ENCODE measurements at places on chromosomes 5 and 9. TPM values are rescaled to one million over a fixed set of nuclear protein-coding genes. Genes with fewer than 3 reads are reported as not detected.

GRCh38 chr5:96659170-96659569 is 3.0 kb upstream of the CAST start:
- DNase-seq: no peak

DNA sequence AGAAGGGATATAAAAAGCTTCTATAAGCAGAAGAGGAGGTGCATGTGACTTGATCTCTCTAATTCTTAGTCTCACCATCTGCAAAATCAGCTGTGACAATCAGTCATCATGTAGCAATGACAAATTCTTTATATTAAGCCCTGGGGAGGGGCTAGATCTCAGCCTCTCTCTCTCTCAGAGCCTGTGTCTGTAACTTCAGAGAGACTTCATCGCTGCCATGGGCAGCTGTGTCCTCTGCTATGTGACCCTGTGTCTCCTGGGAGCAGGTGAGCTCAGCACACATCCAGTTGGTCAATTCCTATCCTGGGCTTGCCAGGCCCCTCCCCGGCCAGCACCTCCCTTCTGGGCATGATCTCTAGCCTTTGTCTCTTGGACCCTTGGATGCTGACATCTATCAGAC is 109.6 kb downstream of the ANKRD18B start:
- no peak for DNase-seq

GRCh38 chr9:15612962-15613361 is 60.1 kb downstream of the CCDC171 start:
- DNase-seq: no peak

TTC39B gene
- total RNA-seq: 2.9 TPM

GRCh38 chr9:127092041-127092608 is 30.3 kb downstream of the ANGPTL2 start:
- DNase-seq: no peak

DNA sequence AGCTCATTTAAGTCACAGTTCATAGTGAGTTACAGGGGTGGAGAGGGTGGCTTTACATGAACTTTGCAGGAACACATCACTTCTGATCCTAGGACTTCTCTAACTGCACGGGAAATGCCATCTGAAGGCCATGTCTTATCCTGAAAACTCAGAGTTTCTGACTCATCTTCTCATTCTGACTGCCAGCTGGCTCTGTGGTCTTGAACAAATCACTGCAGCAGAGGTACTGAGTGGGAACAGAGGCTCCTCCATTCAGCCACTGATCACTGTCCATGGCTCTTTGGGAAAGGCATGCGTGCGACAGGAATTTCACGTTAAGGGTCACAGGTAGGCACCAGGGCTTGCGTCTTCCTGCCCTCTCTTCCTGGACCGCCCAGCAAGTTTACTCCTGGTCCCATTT is 114.6 kb upstream of the LRRTM2 start:
- no peak for DNase-seq

DNA sequence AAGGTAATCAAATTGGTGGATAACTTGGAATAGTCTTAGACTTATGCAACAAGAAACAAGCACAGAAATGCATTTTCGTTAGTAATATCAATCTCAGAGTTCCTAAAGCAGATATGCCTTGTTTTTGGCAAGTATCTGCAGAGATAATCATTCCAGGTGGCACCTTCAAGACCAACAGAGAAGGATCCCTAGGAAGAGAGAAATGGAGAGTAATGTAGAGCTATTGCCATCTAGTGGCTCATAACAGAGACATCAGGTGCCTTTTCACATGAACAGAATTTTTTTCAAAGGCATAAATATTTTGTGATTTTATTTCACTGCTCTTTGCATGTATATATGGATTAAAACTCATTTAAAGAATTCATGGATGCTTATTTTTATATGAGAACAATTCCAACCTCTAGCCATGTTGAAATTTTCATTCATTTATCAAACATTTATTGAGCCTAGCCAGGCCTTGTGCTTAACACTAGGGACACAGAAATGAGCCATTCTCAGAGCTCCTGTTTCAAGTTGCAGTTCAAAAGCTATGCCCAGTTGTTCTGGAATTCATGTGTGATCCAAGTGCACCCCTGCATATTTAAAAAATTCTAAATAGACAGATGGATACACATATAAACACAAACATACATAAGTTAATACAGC is 117.5 kb upstream of the OR13F1 start:
- no peak for DNase-seq

SLF1 gene
- total RNA-seq: 4.8 TPM

DNA sequence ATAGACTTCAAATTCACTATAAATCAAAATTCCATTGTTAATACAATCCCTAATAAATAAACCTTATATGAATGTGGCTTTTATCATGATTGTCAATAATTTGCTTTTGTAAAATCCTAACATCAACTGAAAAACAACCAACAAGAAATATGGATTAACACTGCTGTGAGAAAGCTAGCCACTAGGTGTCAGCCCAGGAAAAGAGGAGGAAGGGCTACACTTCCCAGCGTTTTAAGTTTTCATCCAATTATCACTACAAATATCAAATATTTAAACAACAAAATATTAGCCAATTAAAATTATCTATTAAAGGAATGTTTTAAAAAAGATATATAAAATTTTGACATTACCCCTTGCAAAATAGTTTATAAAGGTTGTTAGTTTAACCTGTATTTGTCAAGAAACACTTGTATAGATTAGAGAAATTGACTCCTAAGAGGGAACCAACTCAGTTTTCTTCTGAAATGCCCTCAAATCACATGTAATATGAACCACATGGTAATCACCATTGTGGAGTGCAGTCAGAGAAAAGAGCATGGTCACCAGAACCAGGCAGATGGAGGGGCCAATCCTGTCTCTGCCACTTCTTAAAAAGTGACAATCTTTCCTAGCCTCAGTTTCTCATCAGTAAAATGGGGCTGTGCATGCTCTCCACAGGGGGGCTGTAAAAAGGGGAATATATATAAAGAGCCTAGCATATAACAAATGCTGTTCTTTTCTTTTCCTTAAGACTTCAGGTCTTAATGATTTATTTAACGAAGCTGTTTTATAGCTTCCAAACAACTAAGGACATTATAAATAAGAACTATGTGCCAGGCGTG is 188.2 kb downstream of the CRB2 start:
- no peak for DNase-seq

GRCh38 chr9:136287960-136288753 is 15.7 kb downstream of the CCDC187 start:
- no peak for DNase-seq

DNA sequence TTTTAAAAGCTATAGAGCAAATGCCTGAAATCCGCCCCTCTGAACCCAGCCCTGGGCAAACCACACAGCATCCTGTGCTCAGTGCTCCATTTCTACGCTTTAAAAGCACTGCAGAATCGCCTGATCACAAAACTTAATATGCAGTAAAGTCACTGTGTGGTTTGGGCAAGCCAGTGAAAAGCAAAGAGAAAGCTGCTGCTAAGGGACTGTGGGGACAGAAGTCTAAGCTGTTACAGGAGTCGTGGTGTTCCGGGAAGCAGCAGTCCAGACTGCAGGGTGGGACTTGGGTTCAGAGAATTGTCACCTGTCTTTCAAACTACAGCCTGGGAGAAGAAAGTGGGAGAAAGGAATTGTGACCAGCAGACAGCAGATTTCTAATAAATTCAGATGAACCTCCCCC is 8.2 kb downstream of the RAPGEF1 start:
- no peak for DNase-seq

Data from right cardiac atrium (tissue), 5 donors.